ENCODE measurements at places on chromosomes 3 and 15. TPM values are rescaled to one million over a fixed set of nuclear protein-coding genes. Genes with fewer than 3 reads are reported as not detected.

DNA sequence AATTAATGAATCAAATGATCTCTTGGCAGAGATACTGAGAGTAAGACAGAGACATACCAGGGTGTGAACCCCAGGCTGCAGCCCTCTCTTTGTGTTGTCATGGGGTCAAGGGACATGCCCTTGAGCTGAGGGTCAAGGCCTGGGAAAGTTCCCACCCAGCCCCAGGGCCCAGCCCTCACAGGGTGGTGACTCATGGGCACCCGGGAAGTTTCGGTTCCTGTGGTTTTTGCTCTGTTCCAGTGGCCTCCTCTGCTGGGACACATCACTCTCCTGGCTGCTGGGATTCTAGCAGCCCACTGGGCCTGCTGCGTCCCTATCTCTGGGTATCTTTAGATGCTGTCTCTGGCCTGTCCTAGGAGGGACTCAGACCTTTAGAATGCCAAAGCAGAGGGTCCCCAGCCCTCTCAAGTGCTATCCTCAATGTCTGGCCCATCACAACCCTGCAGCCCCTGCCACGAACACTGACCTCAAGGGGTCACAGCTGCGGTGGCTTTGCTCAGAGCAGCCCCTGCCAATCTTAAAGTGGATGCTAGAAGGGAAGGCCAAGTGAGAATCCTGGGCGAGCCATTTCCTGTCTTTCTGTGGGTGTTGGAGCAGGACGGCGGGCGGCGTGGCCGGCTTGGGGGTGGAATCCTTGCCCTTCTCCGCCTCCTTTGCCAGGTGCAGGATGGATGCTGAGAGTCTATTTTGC is 148.4 kb upstream of the TLE3 start:
- DNase-seq = no peak

Gene SLC25A20
- total RNA-seq = 12.7 TPM

Gene KBTBD12
- not detected for total RNA-seq

- no peak for DNase-seq
Observed at GRCh38 chr15:68580883-68581155, 2.0 kb downstream of the CORO2B start.

GRCh38 chr15:29456255-29456654 is 186.6 kb upstream of the NSMCE3 start:
- DNase-seq = no peak

- no peak for DNase-seq
Observed at GRCh38 chr15:91873138-91873536, 19.6 kb downstream of the SLCO3A1 start.

- DNase-seq = no peak
Observed at GRCh38 chr3:165459924-165460835, 264.0 kb upstream of the SLITRK3 start.

- DNase-seq = no peak
Observed at GRCh38 chr3:79175870-79176269, 591.9 kb downstream of the ROBO1 start.

Gene FANCD2OS
- not detected for total RNA-seq

DNA sequence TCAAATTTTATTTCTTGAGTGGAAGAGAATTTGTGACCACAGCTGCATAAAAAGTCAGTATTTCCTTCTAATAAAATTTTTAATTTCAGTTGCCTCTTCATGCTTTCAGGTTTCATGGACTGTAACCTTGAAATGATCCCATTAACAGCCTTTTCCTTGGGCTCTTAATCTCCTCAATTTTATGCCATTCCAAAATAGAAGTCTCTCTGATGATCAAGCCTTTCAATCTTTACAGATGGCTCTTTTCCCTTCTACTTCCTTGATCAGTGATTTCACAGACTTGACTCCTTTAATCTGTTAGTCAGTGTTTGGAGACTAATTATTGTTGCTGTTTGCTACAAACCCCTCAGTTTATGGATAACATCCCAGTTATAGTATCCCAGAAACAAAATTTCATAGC is 11.9 kb downstream of the TSC22D2 start:
- DNase-seq = no peak

Gene ECE2
- total RNA-seq = not detected

DNA sequence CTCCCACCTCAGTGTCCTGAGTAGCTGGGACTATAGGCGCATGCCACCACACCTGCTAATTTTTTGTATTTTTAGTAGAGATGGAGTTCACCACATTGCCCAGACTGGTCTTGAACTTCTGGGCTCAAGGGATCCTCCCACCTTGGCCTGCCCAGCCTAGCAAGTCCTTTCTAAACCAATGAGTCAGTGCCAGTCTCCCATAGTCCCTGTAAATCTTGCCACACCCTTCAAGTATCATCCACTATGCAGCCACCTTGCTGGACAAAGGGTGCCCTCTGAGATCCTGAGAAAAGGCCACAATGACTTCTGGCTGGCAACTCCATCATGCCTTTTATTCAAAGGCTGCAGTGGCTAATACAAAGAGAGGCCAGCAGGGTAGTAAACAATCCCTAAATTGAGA is 184.0 kb downstream of the ABHD5 start:
- DNase-seq = no peak

DNA sequence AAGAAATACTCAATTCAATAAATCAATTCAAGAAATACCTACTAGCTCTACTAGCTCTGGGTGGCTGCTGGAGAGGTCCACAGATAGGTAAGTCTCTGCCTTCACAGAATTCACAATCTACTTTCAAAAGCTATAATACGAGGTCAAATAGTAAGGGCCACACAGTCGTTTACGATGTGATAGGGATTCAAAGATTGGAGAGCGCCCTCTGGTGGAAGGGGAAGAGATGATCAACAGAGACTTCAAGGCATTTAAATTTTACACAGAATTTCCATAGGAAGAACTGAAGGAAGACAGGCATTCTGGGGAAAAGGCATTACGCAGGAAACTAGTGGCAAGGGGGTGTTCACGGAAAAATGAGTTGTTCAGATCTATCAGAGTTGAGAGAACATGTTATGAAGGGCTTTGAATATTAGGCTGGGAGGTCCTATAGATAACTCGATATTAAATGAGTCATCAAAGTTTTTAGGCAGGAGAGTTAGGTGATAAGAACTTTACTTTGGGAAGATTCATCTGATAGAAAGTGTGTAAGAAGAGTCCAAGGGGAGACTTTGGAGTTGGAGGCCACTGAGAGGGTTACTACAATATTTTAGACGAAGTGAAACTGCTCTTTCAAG is 128.8 kb downstream of the FRMD5 start:
- peak; percentile 38 for DNase-seq

Gene GP5
- total RNA-seq = 3.8 TPM

GRCh38 chr3:48090166-48090939 is 74.1 kb upstream of the MAP4 start:
- DNase-seq = no peak

GRCh38 chr3:32551087-32551486 is 19.6 kb downstream of the DYNC1LI1 start:
- DNase-seq = no peak

Gene KIF7
- not detected for total RNA-seq

GRCh38 chr3:58952128-58952917 is 97.5 kb downstream of the CFAP20DC start:
- DNase-seq = no peak

Gene KBTBD8
- 8.3 TPM for total RNA-seq

DNA sequence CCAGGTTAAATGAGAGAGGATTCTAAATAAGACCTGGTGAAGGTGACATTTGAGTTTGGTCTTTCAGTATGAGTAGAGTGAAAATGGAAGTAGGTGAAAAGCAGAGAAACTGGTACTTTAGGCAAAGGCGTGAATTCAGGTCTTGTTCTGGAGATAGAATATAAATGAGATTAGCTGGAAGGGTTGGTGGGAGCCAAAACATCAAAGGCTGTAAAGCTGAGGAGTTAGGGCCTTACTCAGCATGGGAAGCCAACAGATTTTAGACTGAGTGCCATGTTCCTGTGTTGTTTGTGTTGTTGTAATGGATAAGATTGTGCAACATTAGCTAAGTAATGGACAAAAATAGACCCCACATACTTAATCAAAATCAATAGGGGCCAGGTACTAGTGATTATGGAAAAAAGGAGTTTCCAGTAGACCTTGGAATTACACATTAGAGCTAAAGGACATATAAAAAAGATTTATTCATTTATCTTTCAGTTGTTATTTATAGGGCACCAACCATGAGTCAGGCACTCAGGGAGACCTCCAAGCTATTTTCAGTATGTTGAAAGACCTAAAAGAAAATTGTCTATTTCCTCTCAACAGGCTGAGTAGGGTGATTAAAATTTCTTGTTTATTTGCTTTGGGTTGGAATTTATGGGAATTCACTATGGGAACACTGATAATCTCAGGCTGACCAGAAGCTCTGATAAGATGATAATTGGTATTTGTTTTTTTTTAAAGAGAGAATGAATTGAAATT is 20.8 kb downstream of the ARL14 start:
- DNase-seq = no peak

Gene ISG20
- total RNA-seq = 153 TPM

Gene ATP2B2
- not detected for total RNA-seq

- DNase-seq = no peak
Observed at GRCh38 chr3:8001712-8002111, 499.9 kb upstream of the LMCD1 start.

DNA sequence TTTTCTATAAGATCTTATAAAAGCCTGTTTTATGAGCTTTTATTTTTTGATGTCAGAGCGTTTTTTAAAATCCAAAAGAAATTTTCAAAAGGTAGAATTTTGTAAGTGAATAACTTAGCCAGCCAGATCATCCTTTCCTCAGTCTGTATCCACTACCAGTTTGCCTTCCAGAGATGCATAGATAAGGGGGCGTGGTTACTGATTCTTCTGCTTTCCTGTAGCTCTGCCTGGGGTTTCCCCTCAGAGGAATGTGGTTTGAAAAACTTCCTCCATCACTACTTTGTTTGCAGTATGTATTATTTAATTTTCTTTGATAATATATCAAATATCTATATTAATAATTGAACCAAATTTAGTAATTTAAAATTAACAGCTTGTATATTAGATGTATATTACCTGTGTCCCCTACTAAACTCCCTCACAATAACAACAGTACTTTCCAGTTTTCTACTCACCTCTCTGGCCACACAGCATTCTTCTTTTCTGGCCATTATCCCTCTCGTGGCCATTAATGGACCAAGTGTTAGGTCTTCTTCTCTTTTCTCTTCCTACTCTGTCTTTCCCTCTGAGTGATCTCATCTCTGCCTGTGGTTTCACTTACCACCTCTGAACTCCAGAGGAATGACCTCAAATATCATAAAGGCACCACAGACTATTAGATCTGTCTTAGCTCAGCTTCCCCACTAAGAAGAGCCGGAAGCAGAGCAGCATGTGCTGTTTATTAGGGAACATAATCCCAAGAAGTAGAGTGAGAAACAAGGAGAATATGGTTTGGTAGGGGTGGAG is 239.7 kb downstream of the UBE2E2 start:
- peak; percentile 8 for DNase-seq

DNA sequence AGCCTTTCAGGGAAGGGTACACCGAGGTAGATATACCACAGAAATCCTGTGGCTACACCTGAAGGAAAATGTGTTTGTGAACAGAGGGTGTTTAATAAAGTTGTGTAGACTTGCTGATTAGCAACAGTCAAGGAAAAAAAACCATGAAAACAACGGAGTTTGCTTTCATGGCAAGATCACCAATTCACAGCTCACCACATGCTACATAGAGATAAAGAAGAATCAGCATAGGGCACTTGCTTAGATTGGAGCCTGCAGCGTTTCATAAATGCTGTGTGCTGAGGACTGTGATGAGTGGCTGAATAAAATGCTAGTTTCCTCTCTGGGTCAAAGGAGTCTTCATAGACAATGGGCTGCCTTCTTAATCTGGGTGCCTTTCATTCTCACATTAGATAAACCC is 257.6 kb downstream of the SLC9A9 start:
- DNase-seq = no peak

- DNase-seq = no peak
Observed at GRCh38 chr15:40328176-40328575, 4.7 kb downstream of the INAFM2 start.

Gene TAGLN3
- not detected for total RNA-seq

- DNase-seq = no peak
Observed at GRCh38 chr3:11559816-11560633, 83.7 kb downstream of the VGLL4 start.

DNA sequence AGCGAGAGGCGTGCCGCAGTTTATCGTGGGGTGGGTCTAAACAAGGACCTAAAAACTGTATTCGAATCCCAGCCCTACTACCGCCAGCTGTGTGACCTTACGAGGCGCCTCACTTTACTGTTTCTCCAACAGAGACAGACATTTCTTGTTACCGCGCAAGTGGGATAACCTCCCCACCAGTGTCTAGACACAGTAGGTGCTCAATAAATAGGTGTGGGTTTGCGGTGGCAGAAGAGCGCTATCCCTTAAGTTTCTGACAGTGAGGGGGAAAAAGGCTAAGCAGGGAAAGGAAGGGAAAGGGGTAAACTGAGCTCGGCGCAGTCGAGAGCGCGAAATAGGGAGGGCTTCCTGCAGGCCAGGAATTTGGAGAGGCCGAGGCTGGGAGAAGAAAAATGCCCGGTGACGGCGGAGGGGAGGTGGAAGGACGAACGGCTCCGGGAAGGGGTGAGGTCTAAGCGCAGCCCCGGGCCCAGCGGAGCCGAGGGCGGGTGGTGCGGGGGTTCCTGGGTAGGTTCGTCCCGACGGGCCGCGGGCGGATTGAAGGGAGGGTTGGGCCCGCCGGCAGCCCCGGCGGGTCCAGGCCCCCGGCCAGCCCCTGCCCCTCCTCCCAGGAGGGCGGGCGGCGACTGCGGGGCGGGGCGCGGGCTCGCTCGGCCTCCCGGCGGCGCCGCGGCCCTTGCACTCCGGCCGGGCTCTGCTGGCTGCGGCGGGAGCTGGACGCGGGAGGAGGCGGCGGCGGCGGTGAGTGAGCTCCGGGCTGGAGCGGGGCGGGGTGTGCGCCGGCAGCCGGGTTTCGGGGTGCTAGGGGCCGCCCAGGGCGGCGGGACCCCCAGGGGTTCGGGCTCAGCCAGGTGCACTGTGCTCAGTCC is at the start of gene CGNL1:
CGNL1 (plus strand) TSS at position 679 of the 869 bp plus-strand sequence. CDS start 61,495 bp downstream, outside the sequence.
- no peak for DNase-seq

- no peak for DNase-seq
Observed at GRCh38 chr3:184233127-184233843, 3.9 kb downstream of the VWA5B2 start.

GRCh38 chr3:144403040-144403457 is 431.4 kb downstream of the DIPK2A start:
- DNase-seq = no peak

Gene PRTG
- not detected for total RNA-seq

GRCh38 chr3:11140030-11140712 is 14.1 kb upstream of the HRH1 start:
- no peak for DNase-seq

Gene STAB1
- 11.3 TPM for total RNA-seq
